ENCODE measurements at places on chromosomes 16 and 17.
A peak's percentile ranks its signal among the peaks of the same experiment; 100 is the strongest.

DNA sequence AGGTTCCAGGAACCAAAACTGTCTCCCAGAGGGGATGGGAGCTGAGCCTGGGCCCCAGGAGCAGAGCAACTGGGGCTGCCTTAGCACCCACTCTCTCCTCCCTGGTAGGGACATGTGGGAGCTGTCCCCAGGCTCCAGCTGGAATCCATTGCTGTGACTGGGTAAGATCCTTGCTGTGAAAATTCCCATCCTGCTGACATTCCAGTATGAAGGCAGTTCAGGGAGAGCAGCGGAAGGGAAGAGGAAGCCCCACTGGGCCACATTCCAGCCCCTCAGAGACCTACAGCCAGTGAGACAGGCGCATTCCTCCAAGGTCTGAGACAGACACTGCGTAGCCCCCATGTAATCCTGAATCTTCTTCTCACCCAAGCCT, 24.2 kb downstream of the MYO18A start:
- no peak for DNase-seq

DNA sequence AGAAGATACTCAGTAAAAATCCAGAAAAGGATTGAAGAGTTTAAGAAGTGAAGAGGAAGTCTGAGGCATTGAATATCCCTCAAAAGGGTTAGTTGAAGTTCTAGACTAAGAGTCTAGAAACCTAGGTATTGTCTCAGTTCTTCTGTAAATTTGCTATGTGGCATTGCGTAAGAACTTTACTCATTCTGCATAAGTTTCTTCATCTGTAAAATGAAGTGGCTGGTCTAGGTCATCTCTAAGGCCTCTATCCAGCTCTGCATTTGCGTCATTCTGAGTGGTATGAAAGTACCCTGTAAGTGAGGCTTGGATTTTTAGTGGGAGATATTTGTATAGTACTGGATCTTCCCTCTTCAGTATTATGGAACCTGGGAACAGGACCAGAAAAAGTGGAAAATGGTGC, 130.2 kb downstream of the MYO1D start:
- peak; percentile 92 for DNase-seq

- no peak for DNase-seq
These were observed 66.4 kb downstream of the SRCIN1 start for GRCh38 chr17:38539386-38539785.

GRCh38 chr16:842061-842476, 41.5 kb upstream of the GNG13 start:
- peak; percentile 7 for DNase-seq

Measured in fibroblast of mammary gland (primary cell).